ENCODE measurements at places on chromosomes 1 and 21.

DNA sequence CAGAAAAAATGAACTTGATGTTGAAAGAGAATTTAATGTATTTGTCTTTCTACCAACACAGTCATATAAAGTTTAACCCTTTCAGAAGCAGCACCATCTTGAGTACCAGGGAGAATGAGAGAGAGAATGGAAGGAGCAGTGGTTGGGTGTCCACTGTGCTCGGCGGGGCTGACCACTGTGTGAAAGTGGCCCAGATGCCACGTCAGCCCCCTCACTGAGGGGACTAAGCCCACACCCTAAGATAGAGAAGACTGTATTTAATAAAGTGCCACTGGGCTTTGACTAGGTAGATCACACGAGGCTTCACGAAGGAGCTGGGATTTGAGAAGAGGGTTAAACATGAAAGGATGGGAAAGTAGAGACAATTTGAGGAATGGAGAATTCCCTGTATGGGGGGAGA lies 31.2 kb downstream of the BATF3 start:
- no peak for DNase-seq

DNA sequence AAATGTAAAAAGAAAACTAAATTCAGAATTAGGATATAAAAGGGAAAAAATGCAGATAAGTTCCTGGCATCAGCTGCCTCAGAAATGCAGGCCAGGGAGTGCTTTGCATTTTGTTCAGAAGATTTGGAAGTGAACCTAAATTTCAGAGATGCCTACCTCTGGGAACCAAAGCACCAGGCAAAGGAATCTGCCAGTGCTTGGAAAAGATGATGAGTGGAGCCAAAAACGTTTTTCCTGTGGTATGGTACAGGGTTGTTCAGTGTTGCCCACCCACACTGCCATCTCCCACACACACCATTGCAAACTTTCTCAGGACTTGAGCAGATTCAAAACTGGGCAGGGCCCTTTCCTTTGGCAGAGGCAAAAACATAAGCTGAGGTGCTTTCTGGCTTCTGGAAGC lies 349.5 kb downstream of the TGFB2 start:
- no peak for DNase-seq

- DNase-seq = no peak
Measured at GRCh38 chr1:33149453-33150190, 32.2 kb downstream of the TRIM62 start.

DNA sequence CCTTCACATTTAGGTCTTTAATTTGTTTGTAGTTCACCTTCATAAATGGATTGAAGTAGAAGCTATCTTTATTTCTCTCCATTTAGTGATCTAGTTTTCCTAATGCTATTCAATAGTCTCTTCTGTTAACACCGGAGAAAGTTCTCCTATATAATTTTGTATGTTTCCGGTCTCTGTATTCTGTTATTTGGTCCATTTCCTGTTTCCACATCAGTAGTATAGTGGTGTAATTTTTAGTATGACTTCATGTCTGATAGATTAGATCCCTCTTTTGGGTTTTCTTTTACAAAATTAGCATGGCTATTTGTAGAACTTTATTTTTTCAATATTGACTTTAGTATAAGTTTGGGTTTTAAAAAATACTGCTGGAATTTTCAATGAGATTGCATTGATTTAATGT lies 41.6 kb upstream of the PKP1 start:
- DNase-seq = no peak

- DNase-seq = no peak
Measured at GRCh38 chr1:61426254-61426653, 298.7 kb downstream of the TM2D1 start.

DNA sequence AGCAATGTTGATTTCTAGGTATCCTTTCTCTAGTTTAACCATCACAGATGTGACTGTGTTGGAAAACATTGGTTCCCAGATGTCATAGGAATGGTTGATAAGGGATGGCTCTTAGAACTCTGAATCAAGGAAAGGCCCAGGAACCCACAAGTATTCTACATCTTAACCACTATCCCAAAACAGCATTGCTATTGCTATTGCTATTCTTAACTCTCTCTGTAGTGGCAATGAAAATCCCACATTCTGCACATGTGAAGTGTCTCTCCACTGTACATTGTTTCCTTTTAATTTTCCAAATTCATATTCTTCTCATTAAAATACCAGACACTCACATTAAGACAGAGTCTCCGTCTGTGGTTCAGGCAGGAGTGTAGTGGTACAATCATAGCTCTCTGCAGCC lies 420.4 kb upstream of the RUNX1 start:
- DNase-seq = no peak

GRCh38 chr21:16620786-16621320 lies 891.1 kb downstream of the USP25 start:
- DNase-seq = no peak

DNA sequence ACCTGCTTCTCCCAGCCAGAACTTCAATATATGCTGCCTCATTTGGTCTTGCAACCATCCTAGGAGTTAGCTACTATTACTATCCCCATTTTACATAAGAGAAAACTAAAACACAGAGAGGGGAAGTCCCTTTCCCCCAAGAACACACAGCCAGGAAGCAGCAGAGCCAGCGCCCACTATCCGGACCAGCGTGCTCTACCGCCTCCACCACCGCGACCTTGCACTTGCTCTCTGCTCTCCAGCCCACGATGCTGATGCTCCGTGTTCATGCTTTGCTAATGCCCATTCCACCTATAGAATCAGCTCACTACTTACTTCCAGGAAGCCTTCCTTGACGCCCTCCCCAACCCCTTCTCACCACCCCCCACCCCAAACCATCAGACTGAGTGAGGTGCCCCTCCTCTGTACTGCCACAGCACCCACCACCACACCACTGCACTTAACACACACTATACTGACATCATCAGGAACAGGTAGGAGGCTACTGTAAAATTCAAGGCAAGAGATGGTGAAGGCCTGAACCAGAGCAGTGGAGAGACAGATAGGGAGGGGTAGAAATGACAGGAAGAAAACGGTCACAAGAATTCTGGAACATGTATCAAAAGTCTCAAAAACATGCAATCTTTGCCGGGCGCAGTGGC lies 9.4 kb downstream of the TMEM53 start:
- DNase-seq = peak; percentile 16

- no peak for DNase-seq
Measured at GRCh38 chr1:99645203-99645602, 710 bp upstream of the PALMD start.
